ENCODE measurements at places on chromosomes 2 and 18.

GRCh38 chr18:3012136-3013023 lies 564 bp downstream of the LPIN2 start:
- H3K27me3 ChIP-seq: no peaks in the 10 kb centered on the region
- peak; percentile 43 for DNase-seq
- H3K4me1 ChIP-seq: peaks cover 41% of the 10 kb centered on the region
- no peaks in the 10 kb centered on the region for H3K36me3 ChIP-seq
- peak overlapping the region; percentile 67 for H3K4me3 ChIP-seq
- H3K27ac ChIP-seq: peak overlapping the region; percentile 83

DNA sequence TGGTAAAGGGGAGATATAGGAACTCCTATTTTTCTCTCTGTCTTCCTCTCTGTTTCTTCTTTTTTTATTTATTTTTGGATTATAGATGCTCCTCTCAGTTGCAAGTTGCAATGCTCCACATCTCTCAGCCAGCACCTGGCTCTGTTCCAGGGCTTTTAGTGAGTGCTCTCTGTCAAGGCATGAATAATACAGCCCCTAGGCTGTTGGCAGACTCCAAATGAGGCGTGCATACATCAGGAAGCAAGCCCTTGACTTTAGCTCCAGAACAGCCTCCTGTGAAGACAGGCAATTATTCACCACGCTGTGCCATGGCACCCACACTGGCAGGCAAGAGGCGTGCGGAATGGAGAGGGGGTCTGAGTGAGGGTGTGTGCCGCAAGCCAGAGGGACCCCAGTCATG lies 228.1 kb upstream of the PXDN start:
- no peaks in the 10 kb centered on the region for H3K36me3 ChIP-seq
- no peaks in the 10 kb centered on the region for H3K4me1 ChIP-seq
- no peak overlapping the region for H3K27ac ChIP-seq

DNA sequence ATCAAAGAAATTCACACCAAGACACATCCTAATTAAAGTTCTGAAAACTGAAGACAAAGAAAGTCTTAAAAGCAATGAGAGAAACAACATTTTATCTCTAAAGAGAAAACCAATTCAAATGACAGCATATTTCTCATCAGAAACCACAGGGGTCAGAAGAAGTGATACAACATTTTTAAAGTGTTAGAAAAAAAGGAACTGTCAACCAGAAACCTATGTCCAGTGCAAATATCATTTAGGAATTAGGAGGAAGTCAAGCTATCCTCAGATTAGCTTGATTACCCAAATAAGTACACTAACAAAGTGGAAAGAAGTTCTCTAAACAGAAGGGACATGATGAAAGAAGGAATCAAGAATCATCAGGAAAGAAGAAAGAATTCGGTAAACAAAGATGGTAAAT lies 59.5 kb upstream of the BCL2L11 start:
- no peak overlapping the region for H3K4me3 ChIP-seq
- DNase-seq: no peak
- no peaks in the 10 kb centered on the region for H3K4me1 ChIP-seq
- no peaks in the 10 kb centered on the region for H3K27me3 ChIP-seq
- H3K27ac ChIP-seq: no peak overlapping the region

DNA sequence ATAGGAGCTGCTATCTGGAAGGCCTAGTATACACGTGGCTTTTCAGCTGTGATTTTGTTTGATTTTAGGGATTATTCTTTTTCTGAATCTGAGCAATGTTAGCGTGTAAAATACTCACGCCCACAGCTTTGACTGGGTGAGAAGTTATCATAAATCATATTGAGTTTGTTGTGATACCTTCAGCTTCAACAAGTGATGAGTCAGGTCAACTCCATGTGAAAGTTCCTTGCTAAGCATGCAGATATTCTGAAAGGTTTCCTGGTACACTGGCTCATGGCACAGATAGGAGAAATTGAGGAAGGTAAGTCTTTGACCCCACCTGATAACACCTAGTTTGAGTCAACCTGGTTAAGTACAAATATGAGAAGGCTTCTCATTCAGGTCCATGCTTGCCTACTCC lies at the start of gene GKN1:
Gene GKN1 (plus strand): TSS at position 386 of the 400 bp plus-strand sequence. CDS start 42 bp downstream, outside the sequence.
- DNase-seq: no peak
- no peaks in the 10 kb centered on the region for H3K4me1 ChIP-seq
- no peaks in the 10 kb centered on the region for H3K36me3 ChIP-seq

All from effector memory CD4-positive, alpha-beta T cell (primary cell).